Body of pancreas (tissue), 4 donors: ENCODE measurements at places on chromosomes 3 and 15. TPM values are rescaled to one million over a fixed set of nuclear protein-coding genes. Genes with fewer than 3 reads are reported as not detected.

DNA sequence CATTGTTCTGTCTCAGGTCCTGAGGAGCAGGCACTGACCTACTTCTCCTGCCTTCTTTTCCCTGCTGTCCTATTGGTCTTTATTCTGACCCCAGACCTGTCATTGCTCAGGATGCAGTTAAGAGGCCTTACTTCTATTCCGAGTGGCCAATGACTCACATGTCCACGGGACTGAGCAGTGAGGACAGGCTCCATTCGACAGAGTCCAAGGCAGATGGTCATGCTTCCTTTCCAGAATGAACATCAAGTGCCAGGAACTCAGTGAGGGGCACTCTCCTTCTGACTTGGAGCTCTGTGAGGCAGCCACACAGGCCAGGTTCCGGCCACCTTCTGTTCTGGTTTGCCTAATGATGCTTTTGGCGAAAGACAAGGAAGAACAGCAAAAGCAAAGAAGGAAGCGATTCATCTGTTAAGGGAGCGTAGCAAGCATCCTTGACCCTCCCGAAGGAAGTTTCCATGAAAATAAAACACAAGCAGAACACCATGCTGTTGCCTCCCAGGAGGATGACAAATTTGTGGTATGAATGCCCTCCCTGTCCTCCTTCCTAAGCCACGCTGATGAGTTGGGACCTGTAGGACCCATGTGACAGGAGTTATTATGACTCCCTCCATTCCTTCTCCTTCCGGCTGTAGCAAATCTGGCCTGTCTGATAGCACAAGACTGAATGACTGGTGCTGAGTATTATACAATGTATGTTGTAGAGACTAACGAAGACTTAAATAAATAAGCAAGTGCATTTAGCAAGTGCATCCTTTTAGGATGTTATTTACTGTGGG is 14.4 kb upstream of the TPRG1 start:
- no peak for DNase-seq

GRCh38 chr3:9129365-9129764 is 120.1 kb downstream of the SRGAP3 start:
- DNase-seq: no peak

Gene SLC22A14
- not detected for total RNA-seq

- no peak for DNase-seq
These were observed 89.7 kb downstream of the NR1I2 start for GRCh38 chr3:119871571-119871970.

Gene GABRB3
- 3.6 TPM for total RNA-seq

DNA sequence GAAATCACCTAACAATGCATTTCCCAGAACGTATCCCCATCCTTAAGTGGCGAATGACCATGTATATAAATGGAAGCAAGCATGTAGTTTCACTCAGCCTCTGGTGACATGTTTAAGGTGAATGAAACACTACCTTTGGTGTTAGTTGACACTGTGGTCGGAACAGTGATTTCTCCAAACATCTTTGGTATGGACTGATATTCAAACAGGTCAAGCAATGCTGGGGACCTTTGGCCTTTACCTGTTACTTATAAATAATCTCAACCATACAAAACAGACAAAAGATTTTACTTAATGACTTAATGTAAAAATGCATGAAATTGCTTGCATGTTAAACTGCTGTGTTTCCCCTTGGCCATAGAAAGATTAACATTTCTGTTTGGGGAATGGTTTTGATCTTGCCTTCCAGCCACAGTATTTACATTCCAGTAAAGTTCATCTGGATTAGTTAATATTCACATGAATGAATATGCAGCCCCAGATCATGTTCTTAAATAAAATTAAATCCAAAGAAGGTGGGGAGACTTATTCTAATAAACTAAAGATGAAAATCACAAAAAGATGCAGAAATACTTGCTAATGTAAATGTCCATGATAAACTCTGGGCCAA is 74.4 kb upstream of the HES1 start:
- DNase-seq: no peak

DNA sequence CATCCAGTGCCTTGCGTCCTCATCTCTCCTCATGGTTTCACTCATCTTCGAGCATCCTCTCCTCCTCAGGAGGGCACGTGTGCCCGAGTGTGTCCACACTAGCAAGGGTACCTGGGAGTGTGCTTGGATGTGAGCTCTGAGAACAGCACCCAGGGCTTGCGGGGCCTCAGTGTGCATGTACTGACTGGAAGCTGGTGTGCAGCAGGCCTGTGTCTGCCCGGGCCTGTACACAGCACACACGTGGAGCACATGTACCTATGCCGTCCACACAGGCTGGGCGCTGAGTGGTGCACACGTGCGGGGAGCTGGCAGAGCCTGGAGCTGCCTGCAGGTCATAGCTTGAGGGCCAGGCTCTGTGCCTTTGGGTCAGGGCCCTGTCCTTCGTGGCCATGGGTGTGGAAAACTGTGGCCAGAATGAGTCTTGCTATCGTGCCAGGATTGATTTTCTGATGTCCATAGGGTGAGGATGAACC is 34.9 kb downstream of the TSPAN3 start:
- DNase-seq: no peak

Gene TRIM42
- total RNA-seq: not detected

DNA sequence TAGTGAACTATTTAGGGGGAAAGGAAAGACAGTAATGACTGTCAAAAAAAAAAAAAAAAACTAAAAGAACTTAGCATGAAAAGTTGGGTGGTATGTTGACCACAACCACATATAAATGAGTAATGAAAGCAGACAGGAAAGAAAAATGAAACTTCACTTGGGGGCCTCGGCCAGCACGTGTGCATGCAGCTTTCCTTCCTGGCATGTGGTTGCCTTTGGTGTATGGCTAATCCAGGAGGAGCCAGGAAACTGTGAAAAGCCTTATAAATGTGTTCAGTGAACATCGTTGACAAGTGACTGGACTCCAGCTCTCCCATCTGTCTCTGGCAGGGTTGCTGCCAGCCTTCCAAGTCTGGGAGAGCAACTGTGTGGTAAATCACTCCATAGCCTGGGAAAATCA is 195.1 kb downstream of the DTWD1 start:
- DNase-seq: no peak

Gene DPPA2
- not detected for total RNA-seq

Gene ACTC1
- 1.6 TPM for total RNA-seq

- DNase-seq: no peak
These were observed 405.9 kb downstream of the ROBO1 start for GRCh38 chr3:79361748-79362378.

- peak; percentile 69 for DNase-seq
These were observed 3.9 kb upstream of the CCDC9B start for GRCh38 chr15:40344631-40345120.

Gene PGBD4
- 1.0 TPM for total RNA-seq

Gene SNURF
- 1.6 TPM for total RNA-seq

DNA sequence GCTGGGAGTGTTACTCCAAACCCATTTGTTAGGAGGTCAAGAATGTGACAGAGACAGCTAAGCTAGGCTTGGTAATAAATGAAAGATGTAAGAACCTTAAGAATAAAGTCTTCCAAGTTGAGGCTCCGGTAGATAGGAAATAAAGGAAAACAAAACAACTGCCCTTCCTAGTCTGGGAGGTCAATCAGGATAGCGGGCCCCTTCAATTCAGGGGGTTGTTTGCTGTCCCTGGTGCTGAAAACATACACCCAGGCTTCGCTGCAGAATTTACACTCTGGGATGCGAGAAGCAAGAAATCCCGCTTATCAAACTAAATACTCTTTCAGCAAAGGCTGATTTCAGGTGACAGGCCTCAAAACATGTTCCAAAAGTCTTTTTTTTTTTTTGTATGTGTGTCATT is 393.4 kb downstream of the NTRK3 start:
- DNase-seq: no peak

- no peak for DNase-seq
These were observed 51.7 kb upstream of the HES1 start for GRCh38 chr3:194084284-194084683.

Gene TPRG1
- 2.1 TPM for total RNA-seq

Gene ACKR4
- total RNA-seq: 1.3 TPM

Gene RBMS3
- total RNA-seq: 17.4 TPM

Gene HIGD1A
- 36.3 TPM for total RNA-seq

DNA sequence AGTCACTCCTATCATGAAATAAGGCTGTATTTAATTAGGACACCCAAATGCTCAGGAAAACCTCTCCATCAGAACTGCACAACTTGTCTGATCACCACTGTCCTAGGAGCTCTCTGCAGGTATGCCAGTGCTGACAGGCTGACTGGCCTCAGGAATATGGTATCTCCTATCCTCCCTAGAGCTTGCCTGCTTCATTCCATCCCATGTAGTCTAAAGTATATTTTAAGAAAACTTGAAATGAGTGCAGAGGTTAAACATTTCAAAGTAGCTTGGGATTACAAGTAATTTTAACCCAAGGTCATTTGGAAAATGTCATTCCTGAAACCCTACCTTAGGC is 23.7 kb downstream of the FILIP1L start:
- DNase-seq: no peak

Gene CLEC3B
- total RNA-seq: 4.9 TPM

- DNase-seq: no peak
These were observed 496.9 kb upstream of the SUCLG2 start for GRCh38 chr3:68151359-68151758.

DNA sequence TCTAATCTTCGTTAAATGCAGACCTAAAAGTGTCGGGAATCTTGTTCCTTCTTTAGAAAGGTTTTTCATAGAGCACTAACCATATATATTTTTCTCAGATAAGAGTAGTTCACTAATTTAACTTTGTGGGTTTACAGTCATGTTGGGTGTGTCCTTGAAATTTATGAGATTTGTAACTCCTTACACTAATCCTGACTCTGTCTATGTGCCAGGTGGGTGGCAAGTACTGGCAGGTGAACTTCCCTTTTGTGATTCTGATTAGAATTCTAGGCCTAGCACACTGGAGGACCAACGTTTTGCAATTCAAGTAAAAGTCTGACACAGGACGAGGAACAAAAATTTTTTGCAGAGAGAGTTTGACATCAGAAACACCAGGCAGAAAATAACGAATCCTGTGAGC is 220.1 kb downstream of the P3H2 start:
- no peak for DNase-seq

- DNase-seq: no peak
These were observed 70.5 kb downstream of the CHSY1 start for GRCh38 chr15:101181349-101181748.

GRCh38 chr3:39264053-39264452 is 15.8 kb downstream of the CX3CR1 start:
- no peak for DNase-seq

GRCh38 chr15:34802371-34802770 is 7.0 kb upstream of the ACTC1 start:
- no peak for DNase-seq

GRCh38 chr15:45866616-45867015 is 231.8 kb downstream of the SQOR start:
- no peak for DNase-seq

DNA sequence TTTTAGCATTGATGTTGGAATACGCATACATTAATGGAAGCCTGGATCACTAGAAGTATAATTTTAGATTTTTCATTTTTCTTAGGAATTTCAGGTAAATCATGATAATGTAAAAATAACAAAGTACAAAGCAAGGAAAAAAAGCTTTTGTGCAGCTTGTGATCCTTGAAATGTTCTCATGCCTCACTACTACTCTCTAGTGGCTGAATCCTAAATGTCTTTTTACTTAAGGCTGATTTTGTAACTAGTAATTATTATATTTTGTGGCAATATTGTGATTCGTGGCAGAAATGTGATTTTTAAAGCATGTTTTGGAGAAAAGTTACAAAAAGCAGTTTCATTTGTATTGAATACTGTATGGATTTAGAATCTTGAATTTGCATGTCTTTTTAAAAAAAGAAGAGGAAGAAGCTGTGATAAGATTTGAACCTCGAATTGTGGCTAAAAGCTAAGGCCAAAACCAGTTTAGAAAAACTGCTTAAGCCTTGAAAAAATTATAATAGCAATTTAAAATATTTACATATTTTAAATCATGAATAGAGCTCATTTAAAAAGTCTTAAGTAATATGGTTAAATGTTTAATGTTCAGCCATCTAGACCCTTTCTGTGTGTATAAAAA is 39.0 kb downstream of the U2SURP start:
- DNase-seq: no peak

DNA sequence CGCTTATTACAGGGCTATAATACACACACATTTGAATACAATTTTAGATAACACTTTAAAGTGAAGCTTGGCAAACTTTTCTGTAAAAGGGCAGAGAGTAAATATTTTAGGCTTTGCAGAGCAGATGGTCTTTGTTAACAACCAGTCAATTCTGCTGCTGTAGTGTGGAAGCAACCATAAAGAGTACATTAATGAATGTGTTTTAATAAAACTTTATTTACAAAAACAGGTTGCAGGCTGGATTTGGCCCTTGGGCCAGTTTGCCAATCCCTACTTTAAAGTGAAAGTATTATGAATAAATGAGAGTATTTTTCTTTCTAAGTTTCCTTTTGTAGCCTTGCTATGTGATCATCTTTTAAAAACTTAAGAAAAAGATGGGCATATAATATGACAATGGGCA is 20.7 kb upstream of the ANKRD34C start:
- no peak for DNase-seq

- no peak for DNase-seq
These were observed 463.3 kb downstream of the LPP start for GRCh38 chr3:188617270-188617669.

Gene SLC15A2
- total RNA-seq: 2.3 TPM

GRCh38 chr15:92579931-92580470 is 75.6 kb downstream of the FAM174B start:
- DNase-seq: no peak

Gene CEP152
- 7.9 TPM for total RNA-seq

GRCh38 chr3:105431200-105431599 is 64.5 kb downstream of the ALCAM start:
- no peak for DNase-seq

GRCh38 chr15:93321881-93322282 is 232.9 kb upstream of the RGMA start:
- peak; percentile 26 for DNase-seq

GRCh38 chr3:63582943-63583500 is 69.5 kb upstream of the SNTN start:
- DNase-seq: no peak

DNA sequence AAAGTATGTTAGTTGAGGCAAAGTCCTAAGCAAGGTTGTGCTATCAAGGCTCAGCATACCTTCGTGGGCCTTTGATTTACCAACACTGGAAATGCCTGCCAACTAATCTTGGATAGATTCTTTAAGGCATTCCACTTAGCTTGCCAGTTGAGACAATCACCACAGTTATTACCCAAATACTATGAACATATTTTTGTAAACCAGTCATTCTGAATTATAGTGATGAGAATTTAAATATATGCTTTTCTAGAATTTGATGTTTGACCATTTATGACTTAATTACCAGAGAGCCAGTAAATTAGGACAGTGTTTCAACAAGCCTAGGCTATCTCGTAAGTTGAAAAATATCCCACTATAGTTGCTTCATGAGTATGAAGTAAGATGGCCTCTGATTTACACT is 15.5 kb downstream of the TRIM59 start:
- DNase-seq: no peak

- DNase-seq: no peak
These were observed 194.1 kb upstream of the ZBTB20 start for GRCh38 chr3:115341208-115341607.

Gene PRSS50
- 2.6 TPM for total RNA-seq
